CD14-positive monocyte (primary cell): ENCODE measurements at places on chromosomes 12 and 14.

GRCh38 chr12:19015285-19015684 lies 114.2 kb upstream of the PLEKHA5 start:
- no peaks in the 10 kb centered on the region for H3K4me1 ChIP-seq
- no peak for DNase-seq
- no peak overlapping the region for H3K4me3 ChIP-seq
- no peak overlapping the region for H3K27ac ChIP-seq

GRCh38 chr12:41905073-41905758 lies 239.5 kb downstream of the GXYLT1 start:
- H3K4me3 ChIP-seq: no peak overlapping the region
- no peaks in the 10 kb centered on the region for H3K27me3 ChIP-seq
- DNase-seq: no peak
- peaks cover 7% of the 10 kb centered on the region for H3K4me1 ChIP-seq
- no peak overlapping the region for H3K27ac ChIP-seq
- H3K36me3 ChIP-seq: no peaks in the 10 kb centered on the region

GRCh38 chr12:120264086-120264903 lies 1.2 kb downstream of the PXN start:
- peaks cover 60% of the 10 kb centered on the region for H3K4me1 ChIP-seq
- no peaks in the 10 kb centered on the region for H3K27me3 ChIP-seq
- peak overlapping the region; percentile 93 for H3K4me3 ChIP-seq
- peak overlapping the region; percentile 85 for H3K27ac ChIP-seq
- H3K36me3 ChIP-seq: no peaks in the 10 kb centered on the region
- DNase-seq: no peak

DNA sequence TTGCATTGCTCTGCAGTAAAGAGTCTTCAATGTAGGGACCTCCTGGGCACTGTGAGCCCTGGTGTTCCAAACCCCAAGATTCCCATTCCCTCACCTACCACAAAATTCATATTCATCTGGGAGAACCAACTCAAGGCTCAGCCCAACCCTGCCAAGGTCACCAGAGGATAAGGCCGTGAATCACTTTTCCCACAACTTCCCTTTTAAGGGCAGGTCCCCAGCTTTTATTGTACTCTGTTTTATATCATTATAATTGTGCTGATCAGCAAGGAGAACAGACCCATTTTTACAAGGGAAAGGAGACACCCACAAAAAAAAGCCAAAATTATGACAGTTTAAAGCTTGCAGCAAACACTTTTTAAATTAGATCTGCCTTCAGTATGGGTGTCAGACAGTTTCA lies 363.0 kb upstream of the FKBP4 start:
- peaks cover 9% of the 10 kb centered on the region for H3K4me1 ChIP-seq
- no peak overlapping the region for H3K27ac ChIP-seq
- no peak for DNase-seq
- no peak overlapping the region for H3K4me3 ChIP-seq

- no peak for DNase-seq
- H3K4me3 ChIP-seq: no peak overlapping the region
- no peaks in the 10 kb centered on the region for H3K4me1 ChIP-seq
- H3K27me3 ChIP-seq: no peaks in the 10 kb centered on the region
- no peak overlapping the region for H3K27ac ChIP-seq
Observed at GRCh38 chr12:43585676-43586075, 33.7 kb upstream of the ADAMTS20 start.

DNA sequence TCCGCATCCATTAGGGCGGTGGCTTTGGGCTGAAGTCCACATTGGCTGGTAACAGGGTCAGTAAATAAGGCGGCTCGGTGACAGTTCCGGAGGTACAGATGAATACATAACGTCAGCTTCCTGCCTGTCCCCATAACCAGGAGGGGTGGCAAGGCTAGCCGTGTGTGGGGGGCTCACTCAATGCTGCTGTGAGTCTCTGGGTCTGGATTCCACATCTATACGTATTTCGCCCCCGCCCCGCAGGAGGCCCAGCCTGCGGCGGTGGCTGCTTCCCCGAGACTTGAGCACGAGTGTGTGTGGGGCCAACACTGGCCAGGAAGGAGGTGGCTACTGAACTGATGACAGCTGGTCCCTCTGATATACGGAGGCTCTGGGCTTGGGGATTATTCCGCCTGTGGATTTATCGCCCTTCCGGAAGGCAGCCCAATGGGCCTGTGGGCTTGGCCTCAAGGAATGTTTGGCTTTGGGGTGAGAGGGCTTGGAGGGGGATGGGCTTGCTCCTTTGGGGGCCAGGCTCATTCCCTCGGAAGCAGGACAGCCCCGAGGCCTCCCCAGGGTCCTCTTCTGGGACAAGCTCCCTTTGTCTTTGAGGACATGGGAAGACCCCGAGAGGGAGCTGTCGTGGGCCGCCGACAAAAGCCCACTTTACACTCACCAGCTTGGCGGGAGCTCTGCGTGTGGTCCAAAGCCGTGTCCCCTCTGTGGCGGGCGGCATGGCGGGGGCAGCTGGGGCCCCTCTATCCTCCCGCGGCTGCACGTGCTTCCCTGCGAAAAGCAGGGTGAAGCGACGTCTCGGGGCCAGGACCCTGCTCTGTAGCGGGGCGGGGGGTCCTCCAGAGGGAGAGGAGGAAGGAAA lies 82.1 kb downstream of the KIF26A start:
- peaks cover 2% of the 10 kb centered on the region for H3K27me3 ChIP-seq
- no peak overlapping the region for H3K4me3 ChIP-seq
- DNase-seq: no peak
- no peaks in the 10 kb centered on the region for H3K36me3 ChIP-seq
- H3K4me1 ChIP-seq: no peaks in the 10 kb centered on the region

DNA sequence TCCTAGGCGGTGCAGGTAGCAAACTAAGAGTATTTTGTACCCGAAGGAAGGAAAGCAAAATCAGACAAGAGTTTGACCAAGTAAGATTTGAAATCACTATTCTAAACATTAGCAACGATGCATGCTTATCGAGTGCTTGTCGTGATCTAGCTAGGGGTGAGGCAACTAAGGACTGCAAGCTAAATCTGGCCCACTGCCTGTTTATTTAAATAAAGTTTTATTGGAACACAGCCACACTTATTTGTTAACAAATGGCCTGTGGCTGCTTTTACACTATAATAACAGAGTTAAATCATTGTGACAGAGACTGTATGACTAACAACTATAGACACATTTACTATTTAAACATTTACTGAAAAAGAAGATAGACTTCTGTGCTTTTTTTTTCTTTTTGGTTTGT lies 983.6 kb downstream of the VRK1 start:
- no peaks in the 10 kb centered on the region for H3K4me1 ChIP-seq
- no peak overlapping the region for H3K27ac ChIP-seq
- H3K27me3 ChIP-seq: no peaks in the 10 kb centered on the region
- H3K4me3 ChIP-seq: no peak overlapping the region

GRCh38 chr12:108582978-108583770 lies 14.7 kb downstream of the TMEM119 start:
- H3K4me1 ChIP-seq: no peaks in the 10 kb centered on the region
- no peak overlapping the region for H3K4me3 ChIP-seq
- no peak for DNase-seq

DNA sequence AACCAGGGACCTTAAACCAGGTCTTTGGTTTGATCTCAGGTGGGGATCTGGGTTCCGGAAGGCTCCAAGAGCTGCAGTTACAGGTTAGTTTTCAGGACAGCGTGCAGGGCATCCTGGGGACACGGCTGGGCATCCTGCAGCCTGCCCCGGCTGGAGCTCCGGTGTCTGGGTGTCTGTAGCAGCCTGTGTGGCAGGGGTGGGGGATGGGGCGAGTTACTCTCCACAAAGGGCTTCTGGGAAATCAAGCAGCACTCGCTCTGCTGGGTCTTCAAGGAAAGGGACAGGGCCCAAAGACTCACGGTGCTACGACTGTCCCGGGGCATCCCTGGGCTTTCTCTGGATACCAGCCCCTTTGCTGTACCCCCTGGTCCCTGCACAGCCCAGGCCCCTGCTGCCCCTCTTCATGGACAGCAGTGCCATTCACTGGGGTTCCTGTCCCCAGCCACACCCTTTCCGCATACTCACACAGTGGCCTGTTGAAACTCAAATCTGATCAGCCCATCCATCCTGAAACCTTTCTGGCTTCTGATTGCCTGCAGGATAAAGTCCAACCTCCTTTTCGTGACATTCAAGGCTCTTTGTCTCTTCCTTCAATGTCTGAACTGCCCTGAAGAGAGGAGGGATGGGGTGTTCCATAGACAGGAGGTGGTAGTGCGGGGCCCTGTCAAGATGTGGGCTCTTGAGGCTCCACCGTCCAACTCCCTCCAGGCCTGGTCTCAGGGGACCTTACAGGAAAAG lies 22.2 kb upstream of the PPP1R13B start:
- no peak overlapping the region for H3K4me3 ChIP-seq
- no peaks in the 10 kb centered on the region for H3K27me3 ChIP-seq
- H3K27ac ChIP-seq: no peak overlapping the region
- no peaks in the 10 kb centered on the region for H3K36me3 ChIP-seq
- peaks cover 13% of the 10 kb centered on the region for H3K4me1 ChIP-seq
